ENCODE measurements at places on chromosomes 7 and 10. TPM values are rescaled to one million over a fixed set of nuclear protein-coding genes. Genes with fewer than 3 reads are reported as not detected.

EGFR gene
- total RNA-seq = 20.3 TPM

AMPH gene
- total RNA-seq = 2.0 TPM

HMX2 gene
- total RNA-seq = 6.0 TPM

SPAM1 gene
- not detected for total RNA-seq

ZNF804B gene
- total RNA-seq = not detected

DNA sequence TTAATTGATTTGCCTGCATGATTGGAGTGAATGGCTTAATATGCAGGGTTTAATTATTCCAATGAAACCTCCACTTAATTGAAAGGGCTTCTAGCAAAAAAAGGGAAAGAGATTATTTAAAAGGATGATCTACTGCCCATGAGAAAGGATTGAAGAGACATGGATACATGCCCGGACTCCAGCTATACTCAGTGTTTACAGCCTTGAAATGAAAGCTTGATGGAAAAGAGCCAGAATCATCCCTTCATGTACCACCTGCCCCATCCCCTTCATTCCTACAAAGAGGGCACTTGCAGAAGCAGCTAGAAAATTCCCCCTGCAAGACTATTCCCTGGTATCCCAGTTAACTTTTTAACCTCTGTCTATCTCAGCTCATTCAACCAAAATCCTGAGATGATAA lies 78.4 kb downstream of the CARD11 start:
- no peak for DNase-seq

- DNase-seq = peak; percentile 68
Observed at GRCh38 chr7:24216576-24217125, 67.3 kb upstream of the NPY start.

DNA sequence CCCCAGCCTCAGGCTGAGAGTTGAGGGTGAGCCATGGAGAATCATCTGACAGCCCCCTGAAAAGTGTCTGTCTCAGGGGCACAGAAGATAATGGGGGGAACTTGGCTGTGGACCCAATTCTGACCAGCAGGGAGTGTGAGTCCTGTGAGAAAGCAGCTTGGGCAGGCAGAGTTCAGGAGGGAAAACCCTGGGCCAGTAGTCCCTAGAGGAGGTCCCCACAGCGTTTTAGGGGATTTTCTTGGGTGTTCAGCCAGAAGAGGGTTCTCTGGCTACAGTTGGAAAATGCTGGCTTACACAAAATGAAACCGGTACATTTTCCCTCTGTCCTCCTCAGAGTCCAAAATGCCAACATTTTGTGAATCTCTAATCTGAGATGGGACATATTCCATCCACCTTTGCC lies 35.8 kb upstream of the TRIM8 start:
- DNase-seq = no peak

DNA sequence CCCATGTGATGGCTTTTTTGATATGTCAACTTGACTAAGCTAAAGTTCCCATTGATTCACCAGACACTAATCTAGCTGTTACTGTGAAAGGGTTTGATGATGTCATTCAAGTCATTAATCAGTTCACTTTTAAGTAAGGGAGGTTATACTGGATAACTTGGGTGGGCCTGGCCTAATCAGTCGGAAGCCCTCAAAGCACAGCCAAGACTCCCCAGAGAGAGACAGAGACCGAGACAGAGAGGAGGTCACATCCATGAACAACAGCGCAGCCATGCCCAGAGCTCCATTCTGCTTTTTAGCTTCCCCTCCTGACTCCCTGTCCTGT lies 103.4 kb downstream of the TRIL start:
- DNase-seq = no peak

DNA sequence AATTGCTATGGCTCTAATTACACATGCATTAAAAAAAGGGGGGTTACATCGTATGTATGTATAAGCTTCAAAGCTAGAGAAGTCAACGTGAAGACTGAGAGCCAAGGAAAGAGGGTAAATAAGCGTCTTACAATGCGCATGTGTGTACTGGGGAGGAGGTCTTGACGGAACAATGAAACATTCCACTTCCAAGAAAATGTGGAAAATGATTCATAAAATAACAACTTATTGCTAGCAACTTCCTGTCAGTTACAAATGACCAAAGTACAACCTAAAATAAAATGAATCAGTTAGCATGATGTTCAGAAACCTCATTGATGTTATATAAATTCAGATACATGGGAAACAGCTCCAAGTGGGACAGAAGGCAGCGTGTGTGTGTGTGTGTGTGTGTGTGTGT lies 104.1 kb upstream of the RHEB start:
- DNase-seq = no peak

- DNase-seq = no peak
Observed at GRCh38 chr10:7192061-7192460, 218.8 kb downstream of the SFMBT2 start.

DNA sequence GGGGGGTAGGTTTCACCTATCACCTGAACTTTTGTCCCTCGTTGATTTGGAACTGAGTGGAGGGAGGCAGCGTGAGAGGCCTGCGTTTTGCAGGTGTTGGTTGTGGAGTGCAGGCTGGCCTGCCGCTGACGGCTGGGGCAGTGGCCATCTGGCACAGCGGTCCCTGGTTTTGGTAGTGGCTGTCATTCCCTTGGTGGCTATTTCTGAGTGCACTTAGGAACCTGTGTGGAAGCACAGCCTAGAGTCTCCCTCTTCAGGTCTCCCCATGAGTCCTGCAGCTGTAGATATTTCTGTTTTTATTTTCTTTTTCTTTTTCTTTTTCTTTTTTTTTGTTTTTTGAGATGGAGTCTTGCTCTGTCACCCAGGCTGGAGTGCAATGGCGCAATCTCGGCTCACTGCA lies 129.2 kb downstream of the CUL2 start:
- no peak for DNase-seq
